ENCODE measurements at places on chromosomes 3 and 15. TPM values are rescaled to one million over a fixed set of nuclear protein-coding genes. Genes with fewer than 3 reads are reported as not detected.

FAM3D gene
- total RNA-seq, result not detected

- no peaks in the 10 kb centered on the region for H3K4me1 ChIP-seq
- no peaks in the 10 kb centered on the region for H3K36me3 ChIP-seq
- H3K4me3 ChIP-seq, result no peak overlapping the region
- H3K27me3 ChIP-seq, result no peaks in the 10 kb centered on the region
- no peak for DNase-seq
Measured at GRCh38 chr3:141849056-141849815, 27.2 kb upstream of the ATP1B3 start.

DNA sequence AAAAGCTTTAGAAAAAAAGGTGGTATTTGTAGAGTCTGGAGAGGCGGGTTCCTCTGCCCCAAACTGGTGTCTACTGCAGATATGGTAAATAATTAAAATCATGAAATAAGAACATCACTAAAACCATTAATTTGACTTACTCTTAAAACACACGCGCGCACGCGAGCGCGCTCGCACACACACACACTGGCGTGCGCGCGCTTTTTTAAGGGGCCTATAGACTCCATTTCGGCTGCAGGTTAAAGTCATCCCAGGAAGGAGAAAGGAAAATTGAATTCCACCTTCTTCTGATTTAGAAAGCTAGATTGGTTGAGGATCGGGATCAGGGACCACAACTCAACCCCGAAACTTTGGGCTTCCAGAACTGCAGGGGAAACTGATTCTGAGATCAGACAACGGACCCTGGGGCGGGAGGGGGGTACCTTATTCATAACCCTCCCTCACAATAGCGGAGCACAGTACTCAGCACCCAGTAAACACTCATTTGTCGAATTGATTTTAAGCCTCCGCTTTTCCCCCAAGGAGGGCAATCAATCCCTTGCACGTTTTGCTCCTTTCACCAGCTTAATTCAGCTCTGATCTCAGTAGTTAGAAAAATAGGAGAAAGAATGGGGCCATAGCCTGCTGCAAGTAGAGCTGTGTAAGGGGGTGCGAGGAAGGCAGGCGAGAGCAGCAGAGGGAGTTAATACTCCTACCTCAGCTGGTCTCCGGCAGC is 509 bp upstream of the LRRC3B start:
- peaks cover 40% of the 10 kb centered on the region for H3K27me3 ChIP-seq
- H3K4me1 ChIP-seq, result no peaks in the 10 kb centered on the region
- DNase-seq, result no peak

DNA sequence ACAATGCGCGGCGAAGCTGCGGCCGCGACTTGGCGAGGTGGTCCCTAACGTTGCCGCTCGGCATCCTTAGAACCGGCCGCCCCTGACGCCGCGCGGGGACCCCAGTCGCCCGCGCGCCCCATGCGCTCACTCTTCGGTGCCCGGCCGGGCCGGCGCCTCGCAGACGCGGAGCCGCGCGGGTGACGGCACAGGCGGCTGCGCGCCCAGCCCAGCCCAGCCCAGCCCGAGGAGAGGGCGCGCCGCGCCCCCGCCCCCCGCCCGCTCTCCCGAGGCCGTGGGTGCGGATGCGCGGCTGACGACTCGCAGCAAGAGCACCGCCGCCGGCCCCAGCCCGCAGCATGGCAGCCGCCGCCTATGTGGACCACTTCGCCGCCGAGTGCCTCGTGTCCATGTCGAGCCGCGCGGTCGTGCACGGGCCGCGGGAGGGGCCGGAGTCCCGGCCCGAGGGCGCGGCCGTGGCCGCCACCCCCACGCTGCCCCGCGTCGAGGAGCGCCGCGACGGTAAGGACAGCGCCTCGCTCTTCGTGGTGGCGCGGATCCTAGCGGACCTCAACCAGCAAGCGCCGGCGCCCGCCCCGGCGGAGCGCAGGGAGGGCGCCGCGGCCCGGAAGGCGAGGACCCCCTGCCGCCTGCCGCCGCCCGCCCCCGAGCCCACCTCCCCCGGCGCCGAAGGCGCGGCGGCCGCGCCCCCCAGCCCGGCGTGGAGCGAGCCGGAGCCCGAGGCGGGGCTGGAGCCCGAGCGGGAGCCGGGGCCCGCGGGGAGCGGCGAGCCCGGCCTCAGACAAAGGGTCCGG is 437 bp downstream of the KLF13 start:
- peaks cover 40% of the 10 kb centered on the region for H3K4me1 ChIP-seq
- H3K27me3 ChIP-seq, result no peaks in the 10 kb centered on the region
- H3K4me3 ChIP-seq, result no peak overlapping the region
- H3K36me3 ChIP-seq, result peaks cover 19% of the 10 kb centered on the region
- no peak overlapping the region for H3K27ac ChIP-seq
- DNase-seq, result peak; percentile 78

- peaks cover 7% of the 10 kb centered on the region for H3K4me1 ChIP-seq
- no peaks in the 10 kb centered on the region for H3K27me3 ChIP-seq
- no peak overlapping the region for H3K4me3 ChIP-seq
- DNase-seq, result no peak
- H3K36me3 ChIP-seq, result no peaks in the 10 kb centered on the region
Measured at GRCh38 chr15:95664450-95664849, 666.0 kb upstream of the NR2F2 start.

DNA sequence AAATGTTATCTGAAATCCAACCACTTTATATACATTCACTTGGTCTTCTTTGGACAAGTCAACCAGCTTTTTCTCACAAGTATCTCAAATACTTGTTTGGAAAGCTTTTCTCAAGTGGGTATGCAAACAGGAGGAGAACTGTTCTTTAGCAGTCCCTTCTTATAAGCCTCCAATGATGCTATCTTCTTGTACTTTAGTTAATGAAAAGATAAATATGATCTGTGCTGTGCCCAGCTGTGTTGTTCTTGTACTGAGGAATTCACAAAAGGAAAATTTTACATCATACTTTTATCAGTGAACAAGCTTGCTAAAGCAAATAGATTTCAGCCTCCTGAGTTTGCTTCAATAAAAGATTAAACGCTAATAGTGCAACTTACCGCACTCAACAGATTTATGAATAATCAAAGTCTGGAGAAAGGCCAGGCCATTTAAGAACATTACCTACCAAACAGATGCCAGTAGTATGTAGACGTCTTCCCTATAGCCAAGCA is 395.2 kb downstream of the MECOM start:
- no peak overlapping the region for H3K27ac ChIP-seq
- no peaks in the 10 kb centered on the region for H3K4me1 ChIP-seq
- DNase-seq, result no peak
- H3K4me3 ChIP-seq, result no peak overlapping the region

GRCh38 chr3:21729888-21730459 is 21.0 kb downstream of the ZNF385D start:
- no peak overlapping the region for H3K4me3 ChIP-seq
- no peak overlapping the region for H3K27ac ChIP-seq
- H3K27me3 ChIP-seq, result no peaks in the 10 kb centered on the region
- no peaks in the 10 kb centered on the region for H3K4me1 ChIP-seq
- H3K36me3 ChIP-seq, result no peaks in the 10 kb centered on the region
- no peak for DNase-seq
